Non-pigmented ciliary epithelial cell (primary cell): ENCODE measurements at places on chromosomes 6 and 20.

- DNase-seq, result no peak
These were observed 164.5 kb downstream of the UNC5CL start for GRCh38 chr6:40874495-40874894.

DNA sequence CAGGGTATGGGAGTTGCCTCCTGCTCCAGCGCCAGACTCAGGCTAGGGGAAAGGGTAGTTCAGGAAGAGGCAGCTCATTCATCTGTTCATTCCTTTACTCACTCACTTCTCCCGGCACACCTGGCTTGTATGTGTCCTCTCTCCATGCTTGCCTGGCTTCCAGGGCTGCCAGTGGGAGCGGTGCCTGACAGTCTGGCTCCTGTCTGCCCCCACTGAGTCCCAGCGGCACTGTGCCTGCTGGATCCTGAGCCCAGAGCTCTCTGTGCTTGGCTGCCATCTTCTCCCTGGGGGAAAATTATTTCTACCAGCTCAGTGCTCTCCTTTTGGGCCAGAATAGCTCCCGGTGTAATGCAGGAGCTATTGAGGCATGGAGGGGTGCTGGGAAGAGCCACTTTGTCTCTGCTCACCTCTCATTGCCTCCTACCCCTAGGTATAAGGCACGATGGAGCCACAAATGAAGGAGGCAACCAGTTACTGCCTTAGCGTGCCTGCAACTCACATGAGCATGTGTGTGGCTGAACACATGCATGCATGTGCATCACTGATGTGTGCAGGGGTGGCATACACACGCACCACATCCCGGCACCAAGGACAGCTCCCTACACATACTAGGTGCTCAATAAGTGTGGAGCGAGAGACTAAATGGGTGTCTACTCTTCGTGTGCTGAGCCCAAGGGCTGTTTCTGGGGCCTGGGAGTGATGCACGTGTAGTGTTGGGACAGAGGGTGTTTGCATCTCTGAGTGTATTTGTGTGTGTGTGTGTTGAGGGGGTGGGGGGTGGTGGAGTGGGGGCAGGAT lies 46.6 kb downstream of the CDH22 start:
- DNase-seq, result no peak

- no peak for DNase-seq
These were observed 62.3 kb upstream of the NFATC2 start for GRCh38 chr20:51604851-51605250.

GRCh38 chr20:32934580-32934979 lies 69.7 kb downstream of the SUN5 start:
- no peak for DNase-seq

- DNase-seq, result no peak
These were observed 44.6 kb downstream of the RIN2 start for GRCh38 chr20:19802492-19803158.

- no peak for DNase-seq
These were observed 34.9 kb upstream of the FOXC1 start for GRCh38 chr6:1574890-1575209.

- DNase-seq, result no peak
These were observed 42.6 kb upstream of the PHACTR3 start for GRCh38 chr20:59561614-59562277.
